ENCODE measurements at places on chromosomes 6 and 20.

DNA sequence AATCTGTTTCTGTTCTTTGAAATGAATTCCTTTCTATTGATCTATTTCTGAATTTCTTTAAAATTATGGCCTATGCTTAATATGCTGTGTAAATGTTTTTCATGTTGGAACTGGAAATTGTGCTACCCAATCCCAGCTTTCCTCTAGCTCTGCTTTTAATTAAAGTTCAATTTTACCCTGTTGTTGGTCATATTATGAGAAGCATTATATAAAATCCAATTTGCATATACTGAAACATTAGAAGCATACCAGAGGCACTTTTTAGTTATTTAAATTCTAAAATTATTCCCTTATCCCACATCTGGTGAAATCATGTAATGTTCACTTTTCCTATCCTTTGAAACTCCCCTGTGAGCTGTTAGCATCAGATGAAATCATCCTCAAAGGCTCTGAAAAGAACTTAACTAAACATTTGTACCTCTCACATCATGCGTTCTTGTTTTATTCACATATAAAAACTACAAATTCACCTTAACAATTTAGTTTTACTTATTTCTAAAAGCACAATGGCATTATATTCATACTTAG, 160.6 kb upstream of the COL21A1 start:
- no peak for DNase-seq

- DNase-seq, result peak; percentile 49
Measured at GRCh38 chr6:112443179-112444065, 96.3 kb downstream of the RFPL4B start.

- no peak for DNase-seq
Measured at GRCh38 chr6:105893741-105894140, 192.4 kb upstream of the PRDM1 start.

DNA sequence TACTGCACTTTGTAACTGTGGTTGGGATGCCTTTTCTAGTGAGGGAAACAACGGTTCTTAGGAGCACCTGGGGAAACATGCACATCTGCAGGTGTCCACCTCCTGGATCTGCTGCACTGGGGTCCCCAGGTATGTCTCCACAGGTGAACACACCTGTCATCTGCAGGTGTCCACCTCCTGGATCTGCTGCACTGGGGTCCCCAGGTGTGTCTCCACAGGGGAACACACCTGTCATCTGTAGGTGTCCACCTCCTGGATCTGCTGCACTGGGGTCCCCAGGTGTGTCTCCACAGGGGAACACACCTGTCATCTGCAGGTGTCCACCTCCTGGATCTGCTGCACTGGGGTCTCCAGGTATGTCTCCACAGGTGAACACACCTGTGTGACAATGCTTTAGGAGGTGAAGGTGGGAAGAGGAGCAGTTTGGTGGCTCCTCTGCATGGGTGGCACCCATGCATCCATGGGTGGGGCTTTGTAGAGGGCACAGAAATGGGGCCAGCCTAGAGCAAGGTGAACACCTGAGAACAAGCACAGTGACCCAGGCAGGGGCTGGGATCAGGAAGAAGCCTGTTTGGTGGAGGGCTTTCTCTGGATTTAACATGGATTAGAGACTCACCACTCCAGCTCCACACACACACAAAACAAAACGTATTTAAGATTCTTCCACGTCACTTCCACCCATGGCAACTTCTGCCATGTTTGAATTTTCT, 206.0 kb upstream of the CDH4 start:
- DNase-seq, result no peak

DNA sequence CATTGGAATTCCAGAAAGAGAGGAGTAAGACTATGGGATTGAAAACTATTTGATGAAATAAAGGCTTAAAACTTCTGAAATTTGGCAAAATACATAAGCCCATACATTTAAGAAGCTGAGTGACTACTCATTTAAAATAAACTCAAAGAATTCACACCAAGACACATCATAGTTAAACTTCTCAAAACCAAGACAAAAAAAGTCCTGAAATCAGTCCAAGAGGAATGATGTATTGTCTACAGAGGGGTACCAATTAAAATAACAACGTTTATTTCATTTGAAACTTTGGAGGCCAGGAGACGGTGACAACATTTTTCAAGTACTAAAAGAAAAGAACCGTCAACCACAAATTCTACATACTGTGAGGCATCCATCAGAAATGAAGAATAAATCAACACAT, 841.4 kb upstream of the MAP3K7 start:
- DNase-seq, result no peak

DNA sequence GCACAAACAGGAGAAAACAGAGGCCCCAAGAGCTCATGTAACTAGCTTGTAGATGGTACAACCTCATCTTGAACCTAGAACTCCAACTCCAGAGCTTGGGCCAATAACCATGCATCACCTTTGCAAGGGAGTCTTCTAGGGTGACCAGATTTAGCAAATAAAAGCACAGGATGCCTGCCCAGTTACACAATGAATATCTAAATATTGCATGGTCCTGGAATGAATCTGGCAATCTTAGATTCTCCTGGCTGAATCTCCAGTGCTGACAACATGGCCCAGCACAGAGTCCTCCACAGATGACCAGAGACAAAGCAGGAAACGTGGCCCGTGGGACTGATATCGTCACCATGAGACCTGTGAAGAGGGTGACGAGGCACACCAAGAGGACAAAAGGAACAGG, 494.1 kb downstream of the PREX1 start:
- no peak for DNase-seq

- DNase-seq, result peak; percentile 55
Measured at GRCh38 chr6:147905711-147906110, 397.2 kb downstream of the SAMD5 start.

- no peak for DNase-seq
Measured at GRCh38 chr6:160921095-160921494, 70.5 kb upstream of the MAP3K4 start.

DNA sequence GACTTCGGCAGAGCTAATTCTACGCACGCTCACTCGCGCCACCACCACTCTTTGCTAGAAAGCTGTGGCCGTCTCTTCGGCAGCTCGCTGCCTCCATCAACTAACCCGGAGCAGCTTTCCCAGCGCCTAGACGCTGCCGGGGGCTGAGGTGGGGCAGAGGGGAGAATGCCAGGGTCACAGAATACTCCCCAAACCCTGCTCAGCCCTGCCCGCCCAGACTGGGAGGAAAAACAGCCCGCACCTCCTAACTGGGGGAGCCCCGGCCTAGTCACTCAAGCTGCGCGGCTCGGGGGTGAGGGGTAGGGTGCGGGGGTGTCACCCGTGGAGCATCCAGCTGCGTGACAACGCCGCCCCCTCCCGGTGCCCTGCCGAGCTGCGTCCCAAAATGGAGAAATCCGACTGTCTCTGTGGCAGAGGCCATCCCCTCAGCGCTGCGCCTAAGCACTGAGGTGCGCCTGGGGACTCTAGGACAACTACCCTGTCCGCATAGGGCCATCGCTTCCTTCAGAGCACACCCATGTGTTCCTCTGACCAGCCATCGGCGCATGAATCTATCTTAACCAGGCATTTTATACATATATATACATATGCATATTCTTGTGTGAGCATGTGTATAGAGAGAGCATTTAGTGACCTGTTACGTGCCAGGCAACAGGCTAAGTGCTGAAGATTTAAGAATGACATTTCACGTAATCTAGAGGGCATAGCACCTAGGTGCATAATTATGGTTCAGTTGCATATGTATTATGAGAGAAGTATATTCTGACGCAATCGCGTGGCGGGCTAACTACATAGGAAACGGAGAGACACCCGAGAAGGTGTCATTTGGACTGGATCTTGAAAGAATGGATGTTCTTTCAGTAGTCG, 1.5 kb upstream of the TENT5A start:
- peak; percentile 72 for DNase-seq

GRCh38 chr20:38883081-38883980, 42.9 kb upstream of the FAM83D start:
- peak; percentile 31 for DNase-seq

DNA sequence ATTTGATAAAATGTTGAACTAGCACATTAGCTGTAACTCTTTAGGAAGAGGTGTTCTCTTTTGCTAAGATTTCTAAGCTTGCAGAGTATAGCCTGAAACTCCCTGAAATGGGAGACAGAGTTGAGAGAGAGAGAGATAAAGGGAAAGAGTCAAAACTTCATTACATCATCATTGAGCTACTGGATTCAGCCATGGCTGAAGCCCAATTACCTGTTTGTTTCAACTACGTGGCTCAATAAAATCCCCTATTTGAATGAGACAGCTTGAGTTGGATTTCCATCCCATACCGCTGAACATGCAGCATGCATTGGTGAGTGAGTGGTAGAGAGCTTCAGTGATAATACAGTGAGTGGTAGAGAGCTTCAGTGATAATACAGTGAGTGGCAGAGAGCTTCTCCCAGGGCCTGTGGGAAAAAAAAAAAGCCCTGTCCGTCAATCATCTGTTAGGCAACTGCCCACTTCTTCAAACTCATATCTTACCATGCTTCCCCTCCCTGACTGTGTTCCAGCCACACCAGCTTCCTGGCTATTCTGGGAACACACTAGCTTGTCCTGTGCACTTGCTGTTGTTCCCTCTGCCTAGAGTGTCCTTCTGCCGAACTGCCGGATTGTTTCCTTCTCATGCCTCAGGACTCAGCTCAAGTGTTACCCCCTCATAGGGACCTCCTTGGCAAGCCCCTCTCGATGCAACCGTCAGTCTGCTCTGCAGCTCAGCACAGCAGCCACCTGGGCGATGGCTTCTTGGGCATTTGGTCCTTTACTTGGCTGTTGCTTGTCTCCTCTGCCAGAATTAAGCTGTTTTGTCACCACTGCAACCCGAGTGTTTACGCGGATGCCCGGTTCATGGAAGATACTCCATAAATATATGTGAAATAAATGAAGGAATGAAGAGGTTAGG, 91.3 kb upstream of the EYA2 start:
- DNase-seq, result no peak

- no peak for DNase-seq
Measured at GRCh38 chr20:53557130-53557529, 36.5 kb downstream of the ZNF217 start.

GRCh38 chr20:63691711-63692435, 4.6 kb upstream of the TNFRSF6B start:
- no peak for DNase-seq

- peak; percentile 47 for DNase-seq
Measured at GRCh38 chr6:45816674-45817297, 198.9 kb downstream of the CLIC5 start.

DNA sequence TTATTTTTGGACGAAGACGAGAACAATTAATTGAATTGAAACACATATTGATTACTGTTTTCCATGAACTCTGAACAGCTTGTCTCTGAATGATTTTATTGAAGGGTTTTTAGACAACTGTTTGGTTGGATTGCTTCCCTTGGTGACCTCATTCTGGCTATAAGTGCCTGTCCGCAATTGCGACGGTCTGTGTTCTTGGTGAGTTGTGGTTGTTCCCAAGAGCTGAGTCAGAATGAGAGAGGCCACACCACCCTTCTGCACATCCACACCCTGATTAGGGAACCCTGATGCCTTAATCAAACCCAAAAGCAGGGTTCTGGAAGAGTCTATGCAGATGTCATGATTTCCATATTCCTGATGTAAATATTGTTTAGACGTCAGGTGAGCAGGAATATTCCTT, 747.0 kb downstream of the PTPRT start:
- DNase-seq, result no peak

- peak; percentile 31 for DNase-seq
Measured at GRCh38 chr6:37566111-37566949, 66.6 kb upstream of the CCDC167 start.

- no peak for DNase-seq
Measured at GRCh38 chr6:131122516-131122915, 12.8 kb upstream of the AKAP7 start.

GRCh38 chr20:34825530-34826362, at the start of gene NCOA6:
NCOA6 (minus strand) TSS chr20:34825651; CDS start chr20:34782355, 43,296 bp downstream.
- DNase-seq, result peak; percentile 83

- DNase-seq, result peak; percentile 9
Measured at GRCh38 chr20:23702021-23702420, 13.2 kb upstream of the CST4 start.

GRCh38 chr6:8065519-8065911, 1.3 kb upstream of the BLOC1S5 start:
- DNase-seq, result no peak

GRCh38 chr6:154864066-154864430, 130.8 kb downstream of the SCAF8 start:
- no peak for DNase-seq

DNA sequence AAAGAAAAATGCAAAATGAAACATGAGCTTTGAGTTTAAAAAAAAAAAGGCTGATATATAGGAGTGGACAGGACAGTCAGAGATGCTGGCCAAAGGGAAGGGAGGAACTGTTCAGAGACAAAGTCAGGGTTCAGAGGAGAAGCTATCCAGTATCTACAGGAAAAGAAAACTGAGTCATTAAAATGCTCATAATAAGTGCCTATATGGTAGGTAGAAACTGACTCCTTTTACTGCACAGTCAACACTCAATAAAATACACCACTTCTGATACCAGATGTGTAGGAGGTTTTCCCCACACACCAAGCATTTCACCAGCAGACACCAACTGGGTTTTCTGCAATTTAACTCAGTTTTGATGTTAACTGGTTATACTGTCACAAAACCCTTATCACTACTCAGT, 32.9 kb downstream of the FRK start:
- DNase-seq, result no peak

DNA sequence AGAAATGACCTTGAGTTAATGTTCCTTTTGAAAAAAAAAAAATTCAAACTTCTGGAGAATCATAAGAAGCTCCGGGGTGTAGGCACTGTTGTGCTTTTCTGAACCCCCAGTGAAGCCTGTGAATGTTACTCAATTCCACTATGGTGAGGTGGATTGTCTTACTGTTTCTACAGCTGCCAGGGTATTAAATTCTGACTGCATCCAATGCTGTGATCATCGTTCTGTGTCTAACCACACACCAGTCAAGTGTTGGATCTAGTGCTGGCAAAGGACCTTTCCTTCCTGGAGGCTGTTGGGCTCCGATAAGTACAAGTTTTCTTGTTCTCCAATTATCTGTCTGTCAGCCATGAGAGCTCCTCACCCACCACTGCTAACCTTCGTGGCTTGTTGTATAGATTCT, 162.0 kb upstream of the EPHA7 start:
- no peak for DNase-seq

GRCh38 chr6:12595161-12595811, 121.3 kb upstream of the PHACTR1 start:
- DNase-seq, result peak; percentile 88

DNA sequence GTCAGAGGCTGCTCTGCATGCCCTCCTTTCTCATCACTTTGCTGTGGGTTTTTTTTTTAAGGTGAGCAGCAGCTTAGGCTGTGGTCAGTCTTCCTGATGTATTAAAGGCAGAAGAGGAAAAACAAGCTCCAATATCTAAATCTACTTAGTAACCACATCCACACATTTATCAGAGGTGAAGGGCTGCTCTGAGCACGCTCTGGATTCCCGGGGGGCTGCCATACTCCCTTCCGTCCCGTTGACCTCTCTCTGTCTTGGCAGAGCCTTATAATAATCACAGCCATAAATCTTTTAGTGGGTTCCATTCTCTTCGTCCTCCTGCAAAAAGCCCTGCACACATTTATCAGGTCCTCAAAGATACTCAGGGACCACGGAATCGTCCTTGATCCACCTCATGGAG, 2.7 kb upstream of the LEMD2 start:
- no peak for DNase-seq

GRCh38 chr6:3770023-3770720, 18.7 kb upstream of the PXDC1 start:
- DNase-seq, result no peak

- DNase-seq, result peak; percentile 92
Measured at GRCh38 chr6:80454197-80454596, 347.7 kb downstream of the BCKDHB start.

- no peak for DNase-seq
Measured at GRCh38 chr6:160963651-160964050, 27.9 kb upstream of the MAP3K4 start.

GRCh38 chr6:155050311-155050710, 55.2 kb downstream of the TIAM2 start:
- peak; percentile 17 for DNase-seq
